CD8-positive, alpha-beta memory T cell (primary cell): ENCODE measurements at places on chromosomes 7 and 10.

- DNase-seq: peak; percentile 47
Observed at GRCh38 chr10:111598433-111599059, 521.7 kb downstream of the ADRA2A start.

- DNase-seq: no peak
Observed at GRCh38 chr7:55110993-55111361, 92.2 kb downstream of the EGFR start.

DNA sequence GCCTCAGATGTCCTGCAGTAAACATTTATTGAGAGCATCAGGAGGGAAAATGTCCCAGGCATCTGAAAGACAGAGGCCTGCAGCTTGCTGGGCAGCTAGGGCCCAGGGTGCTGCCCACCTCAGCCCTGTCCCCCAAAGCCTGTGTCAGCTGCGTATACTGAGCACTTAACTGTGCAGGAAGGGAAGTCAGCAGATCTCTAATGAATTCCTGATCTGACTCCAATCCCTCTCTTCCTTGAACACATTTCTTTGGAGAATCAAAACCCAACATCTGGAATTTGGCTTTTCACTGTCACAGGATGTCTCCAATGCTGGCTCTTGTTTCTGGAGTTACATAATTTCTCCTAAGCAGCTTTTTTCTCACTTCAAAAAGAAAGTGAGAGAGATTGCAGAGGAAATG lies 364.7 kb upstream of the NFE2L3 start:
- DNase-seq: no peak

- no peak for DNase-seq
Observed at GRCh38 chr10:103819493-103819892, 35.9 kb downstream of the SH3PXD2A start.

GRCh38 chr7:16594676-16595075 lies 50.9 kb downstream of the ANKMY2 start:
- no peak for DNase-seq

- DNase-seq: no peak
Observed at GRCh38 chr7:68893411-68893810, 704.9 kb upstream of the AUTS2 start.
